ENCODE measurements at places on chromosomes 5 and 9.

- DNase-seq, result no peak
Observed at GRCh38 chr5:5678909-5679308, 256.4 kb downstream of the ICE1 start.

DNA sequence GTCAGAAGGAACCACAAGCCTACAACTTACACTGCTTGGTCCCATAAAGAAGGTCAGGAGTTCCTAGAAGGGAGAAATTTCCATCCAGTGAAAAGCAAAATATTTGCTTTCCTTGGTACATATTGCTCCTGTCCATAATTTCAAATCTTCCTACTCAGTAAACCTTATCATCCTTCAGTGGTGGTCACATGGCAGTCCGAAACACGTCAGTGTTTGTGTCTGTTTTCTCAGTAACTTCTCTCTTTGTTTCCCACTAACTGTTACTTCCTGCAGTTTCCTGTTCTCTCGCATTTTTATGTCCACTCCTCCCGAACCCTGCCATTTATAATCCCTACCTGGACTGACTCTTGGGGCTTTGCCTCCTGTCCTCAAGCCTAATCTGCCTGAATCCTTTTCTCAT, 129.1 kb downstream of the FANCC start:
- no peak for DNase-seq

DNA sequence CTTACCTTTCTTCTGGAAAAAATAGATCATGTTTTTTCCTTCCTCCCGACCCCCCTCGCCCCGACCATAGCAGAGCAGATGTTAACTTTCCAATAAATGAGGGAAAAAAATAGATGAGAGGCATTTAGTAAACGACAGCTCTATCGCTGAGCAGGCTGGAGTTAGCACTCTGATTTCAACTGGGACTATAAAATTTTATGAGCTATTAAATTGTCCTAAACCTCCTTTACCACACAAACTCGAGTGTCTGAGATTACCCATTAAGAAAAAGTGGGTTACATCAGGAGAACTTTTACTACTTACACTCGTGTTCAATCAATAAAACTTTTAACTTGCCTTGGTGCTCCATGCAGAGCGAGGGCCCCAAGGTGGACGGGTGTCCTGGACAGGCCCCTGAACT, 59.8 kb upstream of the RNU6ATAC start:
- no peak for DNase-seq

GRCh38 chr5:149639737-149640136, 58.4 kb downstream of the ARHGEF37 start:
- no peak for DNase-seq

- peak; percentile 53 for DNase-seq
Observed at GRCh38 chr9:2859776-2860379, 16.0 kb upstream of the PUM3 start.

- no peak for DNase-seq
Observed at GRCh38 chr5:56529666-56530430, 285.5 kb upstream of the MAP3K1 start.

GRCh38 chr9:135880438-135880837, 26.9 kb downstream of the CAMSAP1 start:
- no peak for DNase-seq

All from NCI-H774 (cell line).